T-helper 1 cell (primary cell): ENCODE measurements at places on chromosomes 5 and 9.
A peak's percentile ranks its signal among the peaks of the same experiment; 100 is the strongest.

DNA sequence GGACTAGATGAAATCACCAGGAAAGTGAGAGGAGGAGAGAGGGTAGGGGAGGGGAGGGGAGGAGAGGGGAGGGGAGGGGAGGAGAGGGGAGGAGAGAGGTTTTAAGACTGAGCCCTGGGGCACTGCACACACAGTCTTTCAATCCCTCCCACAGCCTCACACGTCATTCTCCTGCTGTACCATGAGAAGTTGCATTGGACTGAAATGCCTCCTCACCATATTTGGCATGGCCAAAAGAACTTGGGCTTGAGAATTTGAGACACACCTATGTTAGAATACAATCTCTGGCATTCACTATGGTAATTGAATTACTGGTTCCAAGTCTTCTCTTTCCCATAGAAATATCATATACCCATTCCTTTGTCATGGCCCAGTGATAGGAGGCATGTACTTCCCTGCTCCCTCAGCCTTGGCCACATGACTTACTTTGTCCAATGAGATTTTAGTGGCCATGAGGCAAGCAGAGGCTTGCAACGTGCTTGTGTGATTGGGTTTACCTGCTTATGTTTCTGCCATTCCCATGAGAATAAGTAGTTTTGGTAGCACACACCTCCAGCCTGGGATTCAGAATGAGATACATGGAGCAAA, 133.3 kb upstream of the SMARCA2 start:
- no peak for DNase-seq

DNA sequence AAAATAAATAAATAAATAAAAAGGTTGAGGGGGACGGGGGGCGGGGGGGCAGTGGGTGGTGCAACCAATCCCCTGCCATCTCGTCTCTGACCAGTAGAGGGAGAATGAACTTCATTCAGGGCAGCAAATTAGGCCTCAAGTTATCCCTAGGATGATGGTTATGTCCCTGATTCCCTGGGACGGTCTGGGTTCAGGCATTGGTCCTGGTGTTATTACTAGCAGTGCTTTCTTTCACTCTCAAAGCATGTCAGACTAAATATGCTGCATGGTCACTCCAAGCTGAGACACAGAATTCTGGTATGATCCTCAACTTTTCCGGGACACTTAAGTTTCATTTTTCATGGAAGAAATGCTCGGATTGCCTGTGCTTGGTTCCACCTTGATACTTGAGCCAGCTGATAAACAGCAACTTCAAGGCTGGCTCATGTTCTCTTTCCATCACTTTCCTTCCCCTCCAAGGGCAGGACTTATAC, 59.4 kb downstream of the DAP start:
- no peak for DNase-seq

DNA sequence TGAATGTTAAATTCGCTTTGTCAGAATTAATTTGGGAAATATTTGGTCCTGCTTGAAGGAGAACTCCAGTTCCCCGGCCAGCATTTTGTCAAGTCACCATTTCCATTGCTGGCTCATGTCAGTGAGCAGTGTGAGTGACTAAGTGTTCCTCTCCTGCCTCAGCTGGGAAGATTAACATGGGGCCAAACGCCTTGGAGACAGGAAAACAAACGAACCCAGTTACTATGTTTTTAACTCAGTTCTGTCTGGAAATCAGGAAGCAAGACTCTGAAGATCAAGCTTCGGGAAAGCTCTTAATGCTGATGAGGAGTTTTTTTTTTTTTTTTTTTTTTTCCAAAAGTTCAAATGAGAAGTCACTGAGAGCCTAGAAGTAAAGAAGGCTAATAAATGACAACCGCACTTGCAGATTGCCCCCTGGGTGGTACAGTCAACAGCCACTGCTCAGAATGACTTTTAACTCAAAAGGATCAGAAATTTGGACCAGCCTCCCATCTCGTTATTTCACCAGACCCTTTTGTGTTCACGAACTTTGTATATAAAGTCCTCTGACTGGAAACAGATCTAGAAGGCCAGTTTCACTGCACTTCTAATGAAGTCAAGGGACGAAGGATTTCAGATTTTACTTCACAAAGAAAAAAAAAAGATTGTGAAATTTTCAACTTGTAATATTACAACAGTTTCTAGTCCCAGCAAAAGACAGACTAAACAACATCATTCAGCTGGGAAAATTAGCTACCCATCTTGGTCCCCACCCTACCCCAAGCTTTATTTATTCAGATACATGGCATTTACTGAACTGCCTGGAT, 121.3 kb downstream of the LHFPL2 start:
- no peak for DNase-seq

- DNase-seq, result no peak
Observed at GRCh38 chr5:82362636-82363035, 84.5 kb upstream of the RPS23 start.

DNA sequence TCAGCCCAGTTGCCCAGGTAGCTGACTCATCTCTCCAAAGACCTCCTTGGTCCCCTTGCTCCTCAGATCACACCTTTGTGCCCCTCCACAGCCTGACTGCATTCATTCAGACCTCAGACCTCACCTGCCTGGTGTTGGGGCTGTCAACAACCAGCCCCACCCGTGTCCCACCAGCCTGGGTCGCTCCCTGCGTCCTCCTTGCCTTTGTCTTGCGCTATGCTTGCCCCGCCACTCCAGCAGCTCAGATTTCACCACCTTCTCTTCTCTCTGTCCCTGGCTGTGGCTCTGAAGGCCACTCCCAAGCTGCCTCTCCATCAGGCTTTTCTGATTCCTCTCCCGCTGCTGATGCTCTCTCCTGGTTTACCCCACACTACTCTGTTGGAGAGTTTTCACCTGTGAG, 103.5 kb downstream of the MVB12B start:
- no peak for DNase-seq

- DNase-seq, result no peak
Observed at GRCh38 chr5:177089825-177090641, 3.3 kb downstream of the FGFR4 start.

GRCh38 chr9:114276908-114277821, 45.7 kb upstream of the ORM1 start:
- DNase-seq, result no peak

GRCh38 chr9:116658265-116658664, 28.8 kb upstream of the TRIM32 start:
- no peak for DNase-seq

DNA sequence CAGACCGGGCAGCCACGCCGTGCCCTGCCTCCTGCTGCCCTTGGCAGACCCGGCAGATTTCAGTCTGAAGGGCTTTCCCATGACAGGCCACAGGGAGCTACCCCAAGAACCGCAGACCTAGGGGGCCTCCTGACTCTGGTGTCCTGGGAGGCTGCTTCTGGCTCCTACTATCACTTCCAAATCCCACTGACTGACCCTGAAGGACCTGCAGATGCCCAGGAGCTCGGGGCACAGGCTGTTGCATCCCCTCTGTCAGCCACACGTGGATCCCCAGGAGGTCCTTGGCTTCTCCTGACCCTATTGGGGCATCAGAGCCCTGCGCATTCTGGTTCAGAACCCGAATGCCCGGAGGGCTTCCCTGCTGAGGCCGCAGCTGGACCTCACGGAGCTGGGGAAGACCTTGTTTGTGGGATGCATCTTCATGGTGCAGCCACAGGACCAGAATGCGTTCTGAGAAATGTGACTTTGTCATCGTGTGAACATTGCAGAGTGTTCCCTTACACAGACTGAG, 81.3 kb upstream of the IRX4 start:
- no peak for DNase-seq

- DNase-seq, result no peak
Observed at GRCh38 chr5:56325039-56325438, 91.9 kb upstream of the ANKRD55 start.

DNA sequence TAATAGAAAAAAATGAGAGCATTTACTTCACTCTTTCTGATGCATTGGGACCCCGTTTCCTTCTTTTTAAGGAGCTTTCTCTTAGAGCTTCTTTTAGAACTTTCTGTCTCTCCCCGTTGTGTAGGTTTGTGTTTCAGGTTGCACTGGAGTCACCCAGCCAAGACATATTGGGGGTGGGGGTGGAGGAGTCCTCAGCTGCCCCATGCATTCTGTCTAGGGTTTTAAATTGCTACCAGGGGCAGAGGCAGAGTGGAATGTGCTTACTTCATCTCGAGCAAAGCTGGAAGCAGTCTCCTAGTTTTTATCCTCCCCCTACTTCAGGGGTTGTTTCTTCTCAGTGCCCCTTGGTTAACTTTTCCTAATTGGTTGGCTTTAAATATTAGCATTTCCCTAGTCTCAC, 9.4 kb downstream of the OR2K2 start:
- DNase-seq, result no peak

- DNase-seq, result peak; percentile 54
Observed at GRCh38 chr5:151156507-151157420, 815 bp downstream of the ANXA6 start.

DNA sequence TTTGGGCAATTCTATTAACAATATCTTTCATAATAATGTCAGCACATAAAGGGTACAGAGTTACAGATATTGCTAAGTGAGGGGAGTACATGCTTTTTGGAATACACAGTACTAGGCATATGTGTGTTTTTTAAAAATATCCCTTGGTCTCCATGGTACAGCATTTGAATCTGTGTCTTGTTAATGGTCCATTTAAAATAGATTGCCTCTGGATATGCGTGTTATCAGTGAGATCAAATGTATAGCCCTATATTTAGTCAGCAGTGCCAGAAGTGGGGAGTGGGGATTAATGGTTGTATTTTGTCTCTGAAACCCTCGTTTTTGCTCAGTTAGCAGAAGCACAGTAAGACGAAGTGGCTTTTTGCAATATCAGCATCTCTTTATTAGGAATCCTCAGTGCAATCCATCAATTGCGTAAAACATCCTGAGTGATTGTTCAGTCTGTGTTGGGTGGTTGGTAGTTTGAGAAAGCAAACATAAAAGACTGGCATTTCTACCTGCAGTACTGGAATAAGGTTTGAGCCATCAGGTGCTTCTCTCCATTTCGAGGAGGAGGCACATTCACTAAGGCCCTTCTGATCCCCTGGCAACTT, 19.0 kb downstream of the SKP2 start:
- no peak for DNase-seq

DNA sequence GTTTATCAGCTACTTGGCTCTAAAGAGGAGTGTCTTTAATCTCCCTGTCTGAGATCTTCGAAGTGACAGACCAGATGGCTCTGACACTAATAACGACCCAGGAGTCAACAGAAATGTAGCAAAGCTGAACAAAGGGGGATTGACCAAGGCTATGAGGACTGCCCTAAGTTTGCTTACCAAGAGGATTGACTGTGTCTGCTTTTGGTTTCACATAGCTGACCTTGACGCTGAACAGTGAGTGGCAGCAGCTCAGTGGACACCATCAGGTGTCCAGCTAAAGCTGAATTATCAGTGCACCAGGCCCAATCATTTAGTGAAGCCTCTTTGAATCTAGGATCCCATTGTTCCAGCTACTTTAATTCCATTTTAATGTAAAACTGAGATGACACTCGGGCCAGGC, 262.6 kb downstream of the COX7C start:
- no peak for DNase-seq

GRCh38 chr5:77306531-77306930, 96.1 kb downstream of the PDE8B start:
- no peak for DNase-seq

DNA sequence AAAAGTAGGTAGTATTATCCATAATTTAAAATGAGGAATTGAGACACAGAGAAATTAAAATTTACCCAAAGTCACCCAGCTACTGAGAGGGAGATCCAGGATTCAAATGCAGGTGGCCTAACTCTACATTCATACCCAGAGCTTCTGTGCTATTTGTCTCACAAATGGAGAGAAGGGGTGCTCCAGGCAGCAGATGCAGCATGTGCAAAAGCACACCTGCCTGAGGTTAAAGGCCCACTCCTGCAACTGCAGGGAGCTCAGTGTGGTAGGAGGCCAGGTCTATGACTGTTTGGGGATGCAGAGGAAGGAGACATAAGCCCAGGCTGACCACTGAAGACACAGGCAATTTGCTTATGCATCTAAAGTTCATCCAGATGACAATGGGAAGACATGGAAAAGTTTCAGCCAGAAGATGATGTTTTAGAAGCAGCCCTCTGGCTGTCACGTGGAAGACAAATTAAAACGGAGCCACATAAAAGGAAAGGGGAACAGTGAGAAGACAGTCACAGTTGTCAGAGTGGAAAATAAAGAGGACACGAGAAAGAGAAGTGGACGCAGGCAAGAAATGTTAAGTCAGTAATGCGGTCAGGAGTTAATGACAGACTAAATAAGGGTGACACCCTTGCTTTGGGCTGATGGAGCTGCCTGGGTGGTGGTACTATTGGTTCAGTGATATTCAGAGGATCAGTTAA, 214.7 kb downstream of the EBF1 start:
- no peak for DNase-seq

- no peak for DNase-seq
Observed at GRCh38 chr9:470552-471194, 256.0 kb downstream of the DOCK8 start.

- no peak for DNase-seq
Observed at GRCh38 chr5:95726811-95727763, 4.0 kb upstream of the RHOBTB3 start.

DNA sequence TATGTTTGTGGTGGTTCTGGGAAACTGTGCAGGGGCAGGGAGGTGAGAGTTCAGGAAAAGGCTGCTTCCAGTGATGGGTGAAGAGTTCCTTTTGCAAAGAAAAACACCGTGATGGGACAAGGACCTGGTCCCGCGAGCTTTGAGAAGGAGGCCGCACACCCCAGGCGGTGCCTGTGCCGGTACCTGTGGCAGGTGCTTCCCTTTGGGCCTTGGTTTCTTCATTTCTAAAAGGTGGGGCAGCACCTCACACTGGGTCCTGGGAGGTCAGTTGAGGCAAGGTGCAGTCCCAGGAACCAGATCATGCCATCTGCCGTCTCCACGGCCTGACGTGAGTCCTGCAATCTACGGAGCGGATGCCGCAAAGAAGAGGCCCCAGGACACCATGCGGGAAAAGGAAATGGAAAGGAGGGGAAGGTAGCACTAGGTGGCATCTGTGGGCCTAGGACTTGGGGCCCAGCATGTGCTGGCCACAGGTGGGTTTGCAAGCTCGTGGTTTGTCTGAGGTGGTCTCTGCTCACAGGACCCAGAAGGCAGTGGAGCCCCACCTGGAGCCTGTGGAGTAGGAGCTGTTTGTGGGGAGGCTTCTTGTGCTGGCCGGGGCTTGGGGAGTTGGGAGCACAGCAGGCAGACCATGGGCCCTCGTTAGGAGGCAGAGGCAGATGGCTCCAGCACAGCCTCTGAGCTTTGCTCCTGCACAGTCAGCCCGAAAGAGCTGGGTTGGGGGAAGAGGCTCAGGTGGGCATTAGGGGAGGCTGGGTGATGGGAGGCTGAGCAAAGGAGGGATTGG, 131.6 kb downstream of the CACNA1B start:
- DNase-seq, result no peak

DNA sequence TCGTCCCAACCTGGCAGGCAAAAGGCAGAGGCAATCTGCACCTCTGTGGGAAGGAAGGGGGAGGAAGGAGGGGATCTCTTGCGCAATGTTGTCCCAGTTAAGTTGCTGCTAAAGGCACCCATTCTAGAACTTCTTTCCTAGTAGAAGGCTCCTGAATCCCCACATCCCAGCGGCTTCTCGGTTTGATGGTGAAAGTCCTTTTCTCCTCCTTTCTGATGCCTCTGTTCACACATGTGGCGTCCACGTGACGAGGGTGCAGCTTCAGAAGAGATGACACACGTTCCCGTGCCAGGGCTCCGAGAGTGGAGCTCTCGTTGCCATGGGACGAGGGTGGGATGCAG, 96.9 kb upstream of the FCN2 start:
- DNase-seq, result no peak

GRCh38 chr5:142874540-142874939, 104.4 kb downstream of the ARHGAP26 start:
- DNase-seq, result no peak
